Immature natural killer cell (primary cell): ENCODE measurements at places on chromosomes 2 and 18. TPM values are rescaled to one million over a fixed set of nuclear protein-coding genes. Genes with fewer than 3 reads are reported as not detected.

EMX1 gene
- not detected for polyA plus RNA-seq

DNA sequence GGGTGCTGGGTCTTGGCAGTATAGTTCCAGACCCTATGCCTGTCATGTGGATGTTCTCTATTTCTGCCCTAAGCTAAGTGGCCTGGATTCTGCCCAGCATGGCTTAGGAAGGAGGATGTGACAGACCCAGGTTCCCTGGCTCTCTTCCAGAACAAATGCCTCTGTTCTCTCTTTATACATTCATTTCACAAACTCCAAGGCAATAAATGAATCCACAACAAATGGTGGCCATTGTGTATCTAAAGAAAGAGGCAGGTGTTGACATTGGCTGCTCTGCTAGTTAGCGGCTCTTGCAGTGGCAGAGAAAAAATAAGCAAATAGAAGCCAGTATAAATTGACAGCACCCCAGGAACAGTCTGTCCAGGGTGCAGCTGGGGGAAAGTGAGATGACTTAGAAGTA lies 298.6 kb downstream of the SUCLG1 start:
- DNase-seq, result no peak

- DNase-seq, result no peak
Observed at GRCh38 chr2:37644191-37644590, 27.3 kb downstream of the CDC42EP3 start.

DNA sequence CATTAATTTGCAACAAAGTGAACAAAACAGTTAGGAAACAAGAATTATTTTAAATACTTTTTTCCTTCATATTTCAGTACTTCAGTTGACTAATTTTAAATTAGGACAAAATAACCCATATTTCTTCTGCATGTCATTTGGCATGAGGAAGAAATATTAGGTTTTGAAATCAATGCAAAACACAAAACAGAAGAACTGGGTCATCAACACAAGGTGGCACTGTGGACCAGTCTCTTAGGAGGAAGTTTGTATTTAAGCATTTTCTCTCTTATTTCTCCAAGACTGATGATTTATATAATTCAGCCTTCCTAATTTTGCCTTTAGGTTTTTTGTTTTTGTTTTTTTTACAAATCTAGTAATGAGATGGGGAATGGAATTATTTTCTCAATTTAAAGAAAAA lies 352.8 kb upstream of the KCNH7 start:
- DNase-seq, result no peak

MOCOS gene
- polyA plus RNA-seq, result not detected

- DNase-seq, result no peak
Observed at GRCh38 chr2:74585406-74586185, 31.1 kb downstream of the DOK1 start.

DNA sequence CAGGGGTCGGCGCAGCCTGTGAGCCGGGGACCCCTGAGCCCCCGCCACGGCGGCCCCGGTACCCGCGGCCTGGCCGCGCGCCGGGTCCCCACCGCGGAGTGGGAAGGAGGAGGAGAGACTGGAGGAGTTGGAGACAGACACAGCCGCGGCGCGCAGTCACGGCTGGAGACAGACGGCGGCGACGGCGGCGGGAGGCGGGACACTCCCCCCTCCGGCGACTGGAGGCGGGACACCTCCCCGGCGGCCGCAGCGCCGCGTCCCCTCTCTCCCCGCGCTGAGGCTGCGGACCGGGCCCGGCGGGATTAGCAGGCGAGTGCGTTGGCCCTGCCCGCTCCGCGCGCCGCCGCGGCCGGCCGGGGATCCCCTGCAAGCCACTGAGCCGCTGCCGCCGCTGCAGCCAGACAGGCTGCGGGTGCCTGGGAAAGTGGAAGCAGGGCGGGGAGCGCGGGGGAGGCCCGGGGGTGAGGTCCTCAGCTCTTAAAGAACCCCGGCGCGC lies 1.0 kb upstream of the LDLRAD4 start:
- DNase-seq, result peak; percentile 14

DNA sequence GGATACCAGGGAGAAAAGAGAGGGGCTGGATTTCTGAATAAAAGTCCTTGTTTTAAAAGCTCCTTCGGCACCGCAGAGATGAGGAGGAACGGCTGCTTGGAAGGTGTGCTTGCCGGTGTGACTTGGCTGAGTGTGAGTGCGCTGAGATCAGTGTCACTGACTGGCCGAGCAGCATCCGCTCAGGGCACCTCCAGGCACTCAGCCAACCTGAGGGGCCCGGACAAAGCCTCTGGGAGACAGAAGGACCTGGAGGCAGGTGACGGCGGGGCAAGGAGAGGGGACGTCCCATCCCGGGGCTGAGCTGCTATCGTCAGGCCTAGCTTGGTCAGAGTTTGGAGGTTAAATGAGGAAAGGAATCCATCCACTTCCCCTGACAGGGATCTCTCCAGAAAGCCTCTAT lies 16.8 kb upstream of the ALLC start:
- no peak for DNase-seq

GRCh38 chr2:30428827-30429461 lies 18.1 kb upstream of the LCLAT1 start:
- DNase-seq, result peak; percentile 63

C2orf72 gene
- polyA plus RNA-seq, result not detected

GRCh38 chr2:171056307-171056706 lies 104.4 kb downstream of the TLK1 start:
- DNase-seq, result no peak

BCL2 gene
- 5.7 TPM for polyA plus RNA-seq

PASK gene
- 2.1 TPM for polyA plus RNA-seq

VPS54 gene
- polyA plus RNA-seq, result 2.3 TPM

DNA sequence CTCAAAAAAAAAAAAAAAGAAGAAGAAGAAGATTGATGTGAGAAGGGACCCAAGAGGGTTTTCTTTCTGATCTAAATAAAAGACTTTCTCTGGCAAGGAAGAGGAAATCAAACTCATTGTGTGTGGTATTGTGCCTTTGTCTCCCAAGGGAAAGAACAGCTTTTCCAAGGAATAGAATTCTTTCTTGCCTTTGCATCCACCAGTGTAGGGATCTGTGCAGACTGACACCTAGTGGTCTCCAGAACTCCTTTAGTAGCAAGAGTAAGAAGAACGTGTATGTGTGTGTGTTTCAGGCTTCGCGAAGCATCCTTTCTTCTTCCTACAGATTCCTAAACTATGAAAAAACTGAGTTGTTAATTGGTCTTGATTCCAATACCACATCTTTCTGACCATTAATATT lies 33.5 kb upstream of the CRIM1 start:
- no peak for DNase-seq

SLC5A7 gene
- polyA plus RNA-seq, result not detected

DNA sequence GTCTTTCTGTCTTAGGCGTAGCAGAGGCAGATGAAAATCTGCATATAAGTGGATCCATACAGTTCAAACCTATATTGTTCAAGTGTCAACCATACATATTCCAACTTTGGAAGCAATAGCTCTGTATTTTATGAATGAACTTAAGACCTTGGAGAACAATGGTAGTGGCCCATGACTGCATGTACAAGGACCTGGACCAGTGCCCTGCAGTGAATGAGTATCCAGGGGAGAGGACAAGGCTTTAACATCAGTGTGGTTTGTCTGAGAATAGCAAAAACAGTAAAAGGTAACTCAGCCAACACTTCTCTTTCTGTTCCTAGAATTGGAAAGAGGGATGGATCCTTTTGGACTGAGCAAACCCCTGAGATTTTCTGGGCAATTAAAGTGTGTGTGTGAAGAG lies 230.8 kb upstream of the LINC00305 start:
- DNase-seq, result no peak

DNA sequence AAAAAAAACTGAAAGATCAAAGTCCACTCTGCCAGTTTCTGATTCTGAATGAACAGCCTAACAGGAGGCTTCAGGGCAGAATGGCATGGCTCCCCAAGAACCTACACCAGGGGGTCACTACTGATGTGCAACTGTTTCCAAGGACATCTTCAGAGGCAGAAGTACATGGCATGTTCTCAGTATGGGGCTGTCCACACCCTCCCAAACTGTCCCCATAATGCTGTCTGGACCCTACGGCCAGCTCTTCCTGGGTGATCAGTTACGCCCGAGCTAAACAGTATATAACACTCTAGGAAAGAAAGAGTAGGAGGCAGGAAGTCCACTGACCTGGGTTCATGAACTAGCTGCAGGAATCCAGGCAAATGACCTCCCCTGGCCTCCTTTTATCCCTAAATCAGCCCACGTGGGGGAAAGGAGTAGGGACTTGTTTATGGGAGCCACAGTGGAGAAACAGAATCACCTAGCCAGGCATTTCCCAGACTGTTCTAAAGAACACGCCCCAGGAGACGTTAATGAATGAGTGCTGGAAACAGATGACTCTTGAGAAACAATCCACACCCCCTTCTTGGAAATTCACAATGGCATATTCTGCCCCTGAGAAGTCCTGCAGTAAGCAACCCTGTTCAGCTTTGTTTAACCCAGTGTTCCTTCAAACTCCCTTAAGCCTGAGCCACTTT lies 2.5 kb downstream of the TMBIM1 start:
- no peak for DNase-seq

KLHL41 gene
- not detected for polyA plus RNA-seq

- DNase-seq, result no peak
Observed at GRCh38 chr2:235468978-235469655, 24.7 kb upstream of the AGAP1 start.

CRACDL gene
- 0.40 TPM for polyA plus RNA-seq

ZBTB7C gene
- not detected for polyA plus RNA-seq

CNPPD1 gene
- 135 TPM for polyA plus RNA-seq

DNA sequence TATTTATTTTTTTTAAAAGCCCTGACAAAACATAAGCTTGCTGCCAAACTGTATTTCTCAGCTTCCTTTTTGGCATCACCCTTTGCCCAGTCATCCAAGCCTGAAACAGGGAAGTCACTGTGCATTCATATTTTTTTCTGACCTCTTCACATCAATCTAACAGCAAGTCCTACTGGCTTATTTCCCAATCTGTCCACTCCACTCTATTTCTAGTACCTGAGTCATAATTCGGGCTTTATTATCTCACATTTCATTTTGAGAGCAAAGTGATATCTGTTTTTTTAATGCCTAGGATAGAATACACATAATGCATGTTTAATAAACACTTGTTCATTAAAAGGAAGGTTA lies 5.1 kb downstream of the HNMT start:
- no peak for DNase-seq

GRCh38 chr18:65269375-65269774 lies 481.4 kb upstream of the CDH7 start:
- no peak for DNase-seq

GNLY gene
- polyA plus RNA-seq, result 19,340 TPM

- DNase-seq, result no peak
Observed at GRCh38 chr18:35688757-35689156, 107.2 kb downstream of the GALNT1 start.

DNA sequence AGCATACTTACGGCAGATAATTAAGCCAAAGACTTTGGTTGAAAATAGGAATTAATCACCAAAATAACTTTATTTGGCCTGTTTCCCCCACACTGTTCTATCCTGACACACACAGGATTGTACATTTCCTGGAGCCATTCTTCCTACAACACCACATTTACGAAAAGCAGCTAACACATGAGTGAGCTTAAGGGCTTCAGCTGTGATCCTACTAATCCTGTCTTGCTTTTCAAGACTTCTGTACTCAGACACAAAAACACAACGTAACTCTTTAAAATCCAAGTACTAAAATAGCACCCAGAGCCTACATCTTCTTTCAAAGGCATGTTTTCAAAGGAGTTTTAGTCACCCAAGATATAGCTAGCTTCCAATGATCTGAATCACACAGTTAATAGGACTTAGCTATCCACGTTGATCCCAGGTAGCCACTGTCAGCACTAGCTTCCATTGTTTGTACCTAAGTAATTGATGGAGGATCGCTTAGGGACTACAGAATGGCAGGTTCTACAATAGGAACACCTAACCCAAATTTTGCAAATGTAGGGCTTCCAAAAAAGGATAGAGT lies 42.8 kb upstream of the TTC39C start:
- no peak for DNase-seq

DNA sequence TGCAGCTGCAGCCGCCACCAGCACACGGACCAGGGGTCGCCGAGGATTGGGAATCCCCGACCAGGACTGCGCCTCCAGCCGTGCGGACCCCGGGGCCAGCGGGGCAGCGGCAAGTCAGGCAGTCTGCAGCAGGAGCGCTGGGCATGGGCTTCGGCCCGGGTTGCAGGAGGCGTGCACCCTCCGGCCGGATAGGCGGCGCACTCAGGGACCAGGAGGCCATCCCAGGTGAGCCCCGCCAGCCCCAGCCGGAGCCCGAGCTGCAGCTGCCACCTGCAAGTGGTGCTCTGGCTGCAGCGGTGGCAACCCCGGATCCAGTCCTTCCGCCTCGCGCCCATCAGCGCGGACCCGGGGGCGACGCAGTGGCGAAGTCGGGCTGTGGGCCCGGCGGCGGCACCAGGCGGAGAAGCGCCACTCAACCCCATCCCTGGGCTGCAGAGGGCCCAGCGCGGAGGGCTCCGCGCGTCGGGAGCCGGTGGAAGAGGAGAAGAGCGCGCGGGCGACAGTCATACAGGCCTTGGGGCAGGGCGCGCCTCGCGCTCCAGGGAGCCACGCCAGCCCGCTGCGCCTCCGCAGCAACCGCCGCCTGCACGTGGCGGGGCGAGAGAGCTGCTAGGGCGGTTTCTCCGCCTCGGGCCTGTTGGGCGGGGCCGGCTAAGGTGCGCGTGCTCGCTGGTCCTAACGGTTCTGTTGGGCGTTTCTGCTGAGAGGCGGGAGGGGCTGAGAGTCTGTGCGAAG lies 73.8 kb downstream of the RPIA start:
- no peak for DNase-seq

DNA sequence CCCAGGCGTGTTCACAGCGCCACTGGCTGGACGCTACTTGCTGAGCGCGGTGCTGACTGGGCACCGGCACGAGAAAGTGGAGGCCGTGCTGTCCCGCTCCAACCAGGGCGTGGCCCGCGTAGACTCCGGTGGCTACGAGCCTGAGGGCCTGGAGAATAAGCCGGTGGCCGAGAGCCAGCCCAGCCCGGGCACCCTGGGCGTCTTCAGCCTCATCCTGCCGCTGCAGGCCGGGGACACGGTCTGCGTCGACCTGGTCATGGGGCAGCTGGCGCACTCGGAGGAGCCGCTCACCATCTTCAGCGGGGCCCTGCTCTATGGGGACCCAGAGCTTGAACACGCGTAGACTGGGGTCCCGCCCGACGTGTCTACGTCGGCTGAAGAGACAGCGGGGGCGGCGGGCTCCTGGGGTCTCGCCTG lies 891 bp upstream of the KHK start:
- DNase-seq, result no peak

DNA sequence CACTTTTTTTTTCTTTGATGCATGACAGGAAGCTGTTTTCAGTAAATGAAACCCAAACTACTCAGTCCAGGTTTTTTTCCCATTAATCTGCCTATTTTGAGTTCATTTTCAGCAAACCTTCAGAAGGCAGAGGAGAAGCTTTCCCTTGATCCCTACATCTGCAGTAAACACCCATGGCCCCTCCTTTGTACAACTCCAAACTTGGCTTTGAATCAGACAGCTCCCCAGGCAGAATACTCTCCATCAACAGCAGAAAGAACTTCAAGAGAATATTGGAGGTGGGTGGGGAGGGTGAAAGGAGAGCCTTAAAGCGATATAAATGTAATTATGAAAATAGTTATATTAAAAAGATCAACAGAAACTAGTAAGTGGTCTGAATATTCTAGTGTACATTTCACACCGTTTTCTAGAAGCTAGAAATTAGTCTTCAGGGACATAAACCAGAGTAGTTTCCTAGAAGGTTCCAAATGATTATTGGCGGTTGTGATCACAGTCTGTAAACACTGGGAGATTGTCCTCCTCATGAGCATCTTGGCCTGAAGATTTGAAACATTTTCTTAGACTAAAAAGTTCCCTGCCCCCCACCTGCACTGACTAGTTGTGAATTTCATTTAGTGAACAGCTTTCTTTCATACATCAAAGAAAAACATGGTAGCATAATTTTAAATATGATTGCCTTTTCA lies 75.1 kb upstream of the STK39 start:
- DNase-seq, result no peak
